CD4-positive, alpha-beta T cell (primary cell): ENCODE measurements at places on chromosomes 6 and 20.

- no peak for DNase-seq
Observed at GRCh38 chr6:108163267-108163643, 2.6 kb upstream of the NR2E1 start.

- DNase-seq: no peak
Observed at GRCh38 chr6:166331503-166332415, 10.6 kb downstream of the SFT2D1 start.

DNA sequence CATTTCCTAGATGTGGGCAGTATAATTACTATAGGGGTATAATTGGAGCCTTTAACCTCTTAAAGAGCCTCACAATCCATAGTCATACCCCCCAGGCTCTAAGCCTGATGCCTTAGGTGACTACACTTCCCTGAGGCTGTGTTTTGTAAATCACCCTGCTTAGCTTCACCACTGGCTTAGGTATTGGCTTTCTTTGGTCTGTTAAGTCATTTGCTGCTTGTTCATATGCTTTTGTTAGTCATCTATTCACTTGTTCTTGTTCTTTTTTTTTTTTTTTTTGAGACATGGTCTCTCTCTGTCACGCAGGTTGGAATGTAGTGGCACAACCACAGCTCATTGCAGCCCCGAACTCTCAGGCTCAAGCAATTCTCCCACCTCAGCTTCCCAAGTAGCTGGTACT is 26.7 kb downstream of the KAT14 start:
- DNase-seq: no peak

GRCh38 chr6:10695086-10695657 is 400 bp downstream of the PAK1IP1 start:
- DNase-seq: no peak

DNA sequence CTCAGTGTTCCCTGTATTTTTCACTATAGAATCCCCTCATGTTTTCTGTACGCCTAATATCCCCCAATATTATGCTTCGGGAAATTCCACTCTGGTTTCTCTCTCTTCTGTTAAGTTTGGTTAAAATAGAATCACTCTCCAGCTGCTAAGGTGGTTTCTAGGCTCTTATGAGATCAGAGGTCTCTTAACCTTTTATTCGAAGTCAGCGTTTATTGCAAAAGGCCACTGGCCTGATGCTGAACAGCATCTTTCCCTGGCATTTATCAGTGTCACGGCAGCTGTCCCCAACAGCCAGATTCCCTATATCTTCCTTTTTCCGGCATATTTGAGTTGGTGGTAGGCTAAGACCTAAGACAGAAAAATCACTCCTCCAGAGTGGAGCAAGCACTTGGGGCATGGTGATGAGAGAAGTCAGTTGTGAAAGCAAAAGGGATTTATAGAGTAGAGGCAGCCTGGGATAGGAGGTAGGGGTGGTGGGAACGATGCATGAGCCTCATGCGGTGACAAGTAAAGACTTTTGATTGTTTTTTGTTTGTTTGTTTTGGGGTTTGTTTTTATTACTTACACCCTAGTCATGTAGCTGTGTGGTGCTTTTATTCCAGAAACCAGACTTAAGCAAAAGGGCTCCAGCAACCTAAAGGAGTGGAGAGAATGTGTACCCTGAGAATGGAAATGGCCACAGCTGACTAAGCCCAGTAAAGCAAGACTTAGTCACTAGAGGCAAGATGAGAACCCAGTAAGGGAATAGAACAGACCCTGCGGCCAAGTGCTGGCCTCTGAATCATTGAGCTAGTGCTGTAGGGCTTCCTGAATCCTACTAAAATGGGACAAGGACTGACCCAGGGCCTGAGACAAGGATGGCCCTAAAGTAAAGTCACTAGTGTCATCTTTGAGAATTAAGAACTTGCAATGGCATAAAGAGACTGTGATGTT is 233.0 kb upstream of the PRND start:
- DNase-seq: no peak

GRCh38 chr6:146803601-146804000 is 204.8 kb downstream of the ADGB start:
- no peak for DNase-seq
